Activated CD4-positive, CD25-positive, alpha-beta regulatory T cell treated with anti-CD3 and anti-CD28 coated beads, Interleukin-2, amount 50 U/mL, for 72 hours (primary cell): ENCODE measurements at places on chromosomes 6 and 20.

GRCh38 chr6:168865-169455 is 123.3 kb upstream of the DUSP22 start:
- no peak for DNase-seq

DNA sequence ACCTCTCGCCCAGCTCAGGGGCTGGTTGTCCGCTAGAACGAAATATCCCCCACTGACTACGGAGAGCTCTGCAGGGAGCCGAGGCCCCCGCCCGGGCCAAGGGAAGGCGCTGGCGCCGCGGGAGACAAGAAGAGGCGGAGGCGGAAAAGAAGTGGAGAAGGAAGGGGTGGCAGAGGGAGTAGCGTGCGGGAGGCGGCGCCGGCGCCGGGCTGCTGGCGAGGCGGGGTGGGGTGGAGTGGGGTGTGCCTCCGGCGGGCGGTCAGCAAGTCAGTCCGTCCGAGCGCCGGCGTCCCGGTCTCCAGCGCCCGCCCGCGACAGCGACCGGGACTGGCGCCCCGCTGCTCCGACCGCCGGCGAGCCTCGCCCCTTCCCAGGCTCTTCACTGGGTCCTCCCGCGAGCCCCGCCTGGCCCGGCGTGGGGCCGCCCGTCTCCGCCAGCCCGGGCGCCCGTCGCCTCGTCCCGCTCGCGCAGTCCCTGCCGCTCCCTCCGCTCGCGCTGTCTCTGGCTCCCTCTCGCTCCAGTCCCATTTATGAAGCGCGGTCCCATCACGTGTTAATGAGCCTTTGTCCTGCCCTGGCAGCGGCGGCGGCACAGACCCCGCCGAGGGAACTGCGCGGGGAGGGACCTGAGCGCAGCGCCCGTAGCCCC is at the start of gene CNR1:
TSS of gene CNR1 (minus strand) at position 504 of the 649 bp plus-strand sequence. CDS start 21,073 bp downstream, outside the sequence.
- peak; percentile 30 for DNase-seq

GRCh38 chr20:3710703-3711483 is 1.5 kb downstream of the SIGLEC1 start:
- peak; percentile 85 for DNase-seq

- DNase-seq: no peak
Measured at GRCh38 chr20:32911355-32911754, 52.6 kb downstream of the EFCAB8 start.

- no peak for DNase-seq
Measured at GRCh38 chr6:170093658-170094596, 197.0 kb downstream of the DLL1 start.

DNA sequence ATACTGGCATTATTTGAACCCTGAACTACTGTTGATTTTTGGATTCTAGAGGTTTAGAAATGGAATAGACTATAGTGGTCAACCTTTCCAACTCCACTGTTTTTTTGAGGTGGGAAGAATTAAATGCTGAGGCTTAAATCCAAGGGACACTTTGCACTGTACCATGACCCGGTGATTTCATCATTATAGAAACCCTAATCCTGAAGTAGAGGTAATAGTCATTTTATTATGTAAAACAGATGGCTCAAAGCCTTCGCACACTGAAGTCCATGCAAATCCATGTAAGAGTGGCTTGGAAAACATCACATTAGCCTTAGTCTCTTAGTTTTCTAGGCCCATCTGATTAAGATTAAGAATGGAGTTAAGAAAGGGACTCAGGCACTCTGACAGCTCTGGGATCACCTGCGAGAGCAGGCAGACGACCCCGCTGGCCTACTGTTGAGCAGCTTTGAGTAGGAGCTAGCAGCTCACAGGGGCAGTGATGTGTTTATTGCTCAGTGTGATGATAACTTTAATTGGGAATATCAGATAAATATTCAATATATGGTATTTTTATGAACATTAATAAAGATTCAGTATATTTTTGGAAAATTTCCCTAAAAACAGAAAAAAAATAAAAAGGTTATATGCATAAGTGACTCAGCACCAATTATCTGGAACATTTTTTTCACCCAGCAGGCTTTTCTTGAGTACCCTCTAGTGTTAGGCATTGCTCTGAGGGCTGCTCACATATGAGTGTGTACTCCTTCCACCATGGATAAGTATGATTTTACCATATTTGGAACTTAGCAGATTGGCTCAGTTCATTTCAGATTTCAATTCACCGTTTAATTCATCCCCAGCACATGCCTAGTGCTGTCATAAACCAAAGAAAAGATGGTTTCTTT is 13.4 kb downstream of the SLX4IP start:
- no peak for DNase-seq

- DNase-seq: no peak
Measured at GRCh38 chr6:133092771-133093170, 148.4 kb upstream of the EYA4 start.

- DNase-seq: no peak
Measured at GRCh38 chr6:111844376-111844775, 28.9 kb downstream of the FYN start.

DNA sequence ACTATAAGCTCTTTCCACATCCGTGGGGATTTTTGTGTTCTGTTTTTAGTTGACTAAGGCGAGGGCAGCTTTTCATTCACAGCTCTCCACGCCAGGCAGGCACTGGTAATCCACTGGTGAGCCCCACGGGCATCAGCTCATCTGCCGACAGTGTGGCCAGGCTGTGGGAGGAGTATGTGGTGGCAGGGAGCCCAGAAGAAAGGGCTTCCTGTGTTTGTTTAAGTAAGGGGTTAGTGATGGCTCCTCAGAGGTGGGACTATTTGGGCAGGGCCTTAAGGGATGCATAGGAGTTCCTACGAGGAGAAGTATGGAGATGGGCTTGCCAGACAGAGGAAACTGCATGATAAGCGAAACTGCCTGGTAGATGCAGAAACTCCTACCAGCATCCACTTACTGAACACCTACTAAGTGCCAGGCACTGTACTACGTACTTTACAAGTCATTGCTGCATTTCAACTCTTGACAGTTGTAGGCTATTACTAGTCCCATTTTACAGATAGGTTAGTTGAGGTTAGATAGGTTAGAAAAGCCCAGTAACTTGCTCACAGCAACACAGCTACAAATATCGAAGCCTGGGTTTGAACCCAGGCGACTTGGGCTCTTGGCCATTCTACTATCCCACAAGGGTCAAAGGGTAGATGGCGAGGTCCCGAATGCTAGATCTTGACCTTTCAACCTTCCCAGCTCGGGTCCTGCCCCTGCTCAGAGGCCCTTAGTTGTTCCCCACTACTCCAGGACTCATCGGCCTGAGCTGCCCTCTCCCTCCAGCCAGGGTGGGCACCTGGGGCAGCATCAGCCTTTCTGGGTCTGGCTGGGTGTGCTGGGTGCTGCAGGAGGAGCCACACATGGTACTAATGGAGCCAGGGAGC is 55.1 kb downstream of the CEBPB start:
- DNase-seq: no peak

DNA sequence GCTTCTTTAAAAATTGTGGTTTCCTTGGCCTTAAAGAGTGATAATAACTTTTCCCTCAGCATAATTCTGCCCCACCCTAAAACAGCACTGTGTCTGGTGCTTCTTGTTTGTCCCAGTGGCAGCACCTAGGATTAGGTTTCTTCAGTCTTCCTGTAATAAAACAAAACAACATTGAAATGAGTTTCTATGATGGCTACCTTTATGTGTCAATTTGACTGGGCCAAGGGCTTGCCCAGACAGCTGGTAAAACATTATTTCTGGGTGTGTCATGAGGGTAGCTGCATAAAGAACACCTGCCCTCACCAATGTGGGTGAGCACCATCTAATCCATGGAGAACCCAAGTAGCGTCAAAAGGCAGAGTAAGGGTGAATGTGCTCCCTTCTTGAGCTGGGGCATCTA is 117.8 kb downstream of the QRSL1 start:
- no peak for DNase-seq

GRCh38 chr6:33490198-33490597 is 35.8 kb downstream of the ZBTB9 start:
- DNase-seq: no peak

DNA sequence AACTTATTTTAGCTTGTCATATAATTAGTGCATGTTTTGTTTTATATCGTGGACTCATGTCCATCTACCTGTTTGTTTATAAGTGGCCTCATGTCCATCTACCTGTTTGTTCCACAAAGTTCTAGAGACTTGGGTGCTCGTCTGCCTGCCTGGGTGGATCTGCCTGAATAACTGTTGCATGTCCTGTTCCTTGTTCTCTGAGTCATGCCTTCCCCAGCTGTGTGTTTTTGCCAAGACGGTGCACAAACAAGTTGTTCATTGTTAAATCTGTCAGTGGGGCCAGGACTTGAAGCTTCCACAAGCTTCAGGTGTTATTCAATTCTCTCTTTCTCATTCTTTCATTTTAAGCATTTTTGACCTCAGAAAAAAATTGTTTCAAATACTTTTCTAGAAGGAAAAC is 358.0 kb upstream of the CITED2 start:
- DNase-seq: no peak

GRCh38 chr6:159233365-159234101 is 64.3 kb downstream of the FNDC1 start:
- no peak for DNase-seq

GRCh38 chr6:13383328-13384163 is 55.2 kb upstream of the TBC1D7 start:
- DNase-seq: no peak

DNA sequence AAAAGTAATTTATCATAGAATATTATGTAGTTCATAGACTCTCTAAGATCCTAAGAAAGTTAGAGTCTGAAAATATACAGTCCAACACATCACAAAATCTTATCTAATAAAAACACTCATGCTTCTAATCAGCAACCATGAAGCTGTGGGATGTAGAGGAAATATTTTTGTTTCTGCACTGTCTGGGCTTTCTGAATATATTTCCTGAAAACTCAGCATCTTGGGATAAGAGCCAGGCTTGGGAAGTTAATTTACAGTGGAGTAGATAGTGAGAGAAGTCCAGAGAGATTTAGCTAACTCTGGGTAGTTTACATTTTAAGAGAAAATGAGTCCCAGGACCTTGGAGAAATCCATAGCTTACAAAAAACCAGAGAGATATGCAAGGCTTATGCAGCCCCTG is 150.4 kb upstream of the BMP5 start:
- DNase-seq: no peak

GRCh38 chr20:37711994-37712964 is 18.4 kb downstream of the CTNNBL1 start:
- no peak for DNase-seq

- DNase-seq: no peak
Measured at GRCh38 chr6:20664250-20664649, 130.0 kb downstream of the CDKAL1 start.

GRCh38 chr20:46088409-46089166 is 1.2 kb downstream of the NCOA5 start:
- no peak for DNase-seq

- DNase-seq: no peak
Measured at GRCh38 chr20:49887251-49888211, 27.8 kb downstream of the SPATA2 start.

- no peak for DNase-seq
Measured at GRCh38 chr6:96521306-96521643, 331 bp upstream of the UFL1 start.

DNA sequence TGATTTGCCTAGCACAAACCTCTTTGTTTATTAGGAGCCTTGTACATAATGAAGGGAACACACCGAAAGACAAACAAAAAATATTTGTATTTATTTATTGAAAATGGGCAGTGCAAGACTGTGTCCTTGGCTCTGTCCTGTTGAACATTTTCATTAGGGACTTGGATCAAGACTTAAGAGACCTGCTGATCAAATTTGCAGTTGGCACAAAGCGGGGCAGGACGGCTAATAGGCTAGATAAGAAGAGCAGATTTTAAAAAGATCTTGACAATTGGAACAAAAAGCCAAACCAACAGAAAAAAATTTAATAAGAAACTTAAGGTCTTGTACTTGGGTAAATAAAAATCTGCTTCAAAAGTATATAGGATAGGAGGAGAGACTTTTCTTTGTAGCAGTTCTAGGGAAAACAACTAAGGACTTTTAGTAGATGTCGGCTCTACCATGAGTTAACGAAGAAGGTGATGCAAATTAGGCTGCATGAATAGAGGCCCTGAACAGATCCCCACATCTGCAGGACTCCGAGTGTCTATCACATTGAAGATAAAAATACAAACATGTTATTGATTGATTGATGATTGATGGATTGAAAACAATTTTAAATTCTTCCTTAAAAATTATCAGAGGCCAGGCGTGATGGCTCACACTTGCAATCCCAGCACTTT is 124.1 kb upstream of the SPACA1 start:
- DNase-seq: no peak

DNA sequence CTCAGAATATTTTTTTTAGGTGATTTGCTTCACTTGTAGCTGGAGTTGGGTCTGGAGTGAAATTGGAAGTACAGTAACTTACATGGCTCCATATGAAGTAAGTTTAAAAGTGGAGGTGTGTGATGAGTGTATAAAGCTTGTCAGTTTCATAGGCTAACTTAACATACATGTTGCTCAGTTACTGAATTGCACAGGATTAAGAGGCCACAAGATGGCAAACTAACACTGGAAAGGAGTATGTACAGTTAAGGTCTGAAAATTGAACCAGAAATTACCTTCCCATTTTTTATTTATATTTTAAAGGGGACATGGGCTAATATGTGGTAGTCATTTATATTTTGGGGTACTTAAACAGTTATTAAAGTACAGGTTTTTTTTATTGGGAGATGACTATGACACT is 45.3 kb upstream of the SMIM8 start:
- DNase-seq: no peak

DNA sequence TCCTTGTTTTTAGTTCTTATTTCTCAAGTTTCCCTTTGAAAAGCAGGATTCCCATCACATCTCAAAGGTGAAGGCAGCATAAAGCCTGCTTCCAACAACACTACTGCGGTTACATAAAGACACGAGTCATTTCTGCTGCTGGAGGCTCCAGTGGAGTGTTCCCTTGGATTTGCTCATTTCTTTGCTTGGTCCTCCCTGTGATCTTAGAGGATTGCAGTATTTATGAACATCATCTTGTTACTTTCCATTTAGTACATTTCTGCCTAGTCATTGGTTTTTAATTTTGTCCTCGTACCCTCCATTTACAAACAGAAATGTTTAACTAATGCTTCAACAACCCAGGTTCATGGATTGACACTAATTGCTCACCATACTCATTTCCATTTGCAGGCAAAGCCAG is 298.8 kb downstream of the ZNF217 start:
- no peak for DNase-seq

DNA sequence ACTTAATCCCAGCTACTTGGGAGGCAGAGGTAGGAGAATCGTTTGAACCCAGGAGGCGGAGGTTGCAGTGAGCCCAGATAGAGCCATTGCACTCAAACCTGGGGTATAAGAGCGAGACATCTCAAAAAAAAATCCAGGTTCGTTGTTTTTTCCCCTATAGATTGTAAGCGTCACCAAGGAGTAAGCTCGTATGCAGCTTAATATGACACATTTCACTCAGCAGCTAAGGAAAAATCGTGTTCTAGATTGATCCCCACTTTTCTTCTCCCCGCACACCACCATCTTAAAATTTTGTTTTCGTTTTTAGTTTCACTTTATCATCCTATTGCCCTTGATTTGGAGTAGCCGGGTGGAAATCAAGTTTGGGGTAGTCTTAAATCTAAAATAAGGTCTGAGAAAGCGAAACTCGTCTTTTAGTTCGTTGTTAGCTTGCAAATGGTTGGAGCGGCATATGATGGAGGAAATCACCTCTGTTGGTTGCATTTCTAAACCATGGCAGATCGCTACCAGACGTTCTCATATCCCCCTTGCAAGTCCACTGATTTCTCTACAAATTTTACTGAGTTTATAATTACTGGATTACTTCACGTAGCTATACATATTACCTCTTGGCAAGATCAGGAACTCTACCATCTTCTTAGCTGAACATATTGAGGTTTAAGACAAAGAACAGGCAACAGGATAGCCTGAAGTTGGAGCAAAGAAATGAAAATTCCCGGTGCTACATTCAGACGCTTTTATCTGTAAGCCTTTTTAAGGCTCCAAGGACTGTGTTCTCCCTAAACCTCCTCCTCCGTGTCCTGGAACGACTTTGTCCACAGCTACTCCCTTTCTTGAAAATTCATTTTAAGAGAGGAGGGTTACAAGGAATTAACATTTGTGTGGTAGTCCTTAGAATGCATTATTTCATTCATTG is 91.1 kb upstream of the BTN3A2 start:
- DNase-seq: no peak
